NCI-H1417 (cell line): ENCODE measurements at places on chromosomes 11 and 22.

GRCh38 chr11:10002221-10002620 lies 291.8 kb downstream of the SBF2 start:
- DNase-seq, result no peak

DNA sequence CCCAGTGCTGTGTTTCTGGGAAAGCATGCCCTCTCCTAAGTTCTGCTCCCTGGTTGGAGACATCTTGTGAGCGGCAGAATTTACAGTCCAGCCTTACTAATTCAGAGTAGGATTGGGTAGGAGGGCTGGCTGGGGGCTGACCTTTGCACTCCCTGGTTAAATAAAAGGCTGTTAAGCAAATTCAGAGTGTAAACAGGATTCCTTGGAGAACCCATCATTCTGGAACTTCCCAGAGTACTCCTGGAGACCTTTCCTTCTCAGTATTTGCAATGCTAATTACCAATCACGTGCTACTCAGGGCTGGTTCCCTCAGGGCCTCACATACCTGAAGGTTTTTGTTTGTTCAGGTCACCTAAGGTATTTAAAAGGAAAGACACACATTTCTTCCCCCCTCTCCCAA lies 340.2 kb downstream of the TBC1D22A start:
- no peak for DNase-seq

DNA sequence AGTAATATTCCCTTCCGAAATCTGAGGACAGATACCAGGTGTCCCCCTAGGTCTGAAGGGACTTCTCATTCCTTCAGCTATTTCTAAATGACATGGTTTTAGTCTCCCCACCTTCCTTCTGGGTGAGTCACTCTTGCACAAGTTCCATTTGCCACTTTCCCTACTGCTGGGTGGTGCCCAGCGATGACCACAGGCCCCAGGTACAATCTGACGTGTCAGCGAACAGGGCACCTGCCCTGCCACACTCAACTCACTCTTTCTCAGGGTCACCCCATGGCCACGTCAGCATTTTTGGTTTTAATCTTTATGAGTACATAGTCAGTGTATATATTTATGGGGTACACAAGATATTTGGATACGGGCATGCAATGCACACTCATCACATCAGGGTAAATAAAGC lies 17.2 kb downstream of the POU2AF1 start:
- DNase-seq, result no peak

DNA sequence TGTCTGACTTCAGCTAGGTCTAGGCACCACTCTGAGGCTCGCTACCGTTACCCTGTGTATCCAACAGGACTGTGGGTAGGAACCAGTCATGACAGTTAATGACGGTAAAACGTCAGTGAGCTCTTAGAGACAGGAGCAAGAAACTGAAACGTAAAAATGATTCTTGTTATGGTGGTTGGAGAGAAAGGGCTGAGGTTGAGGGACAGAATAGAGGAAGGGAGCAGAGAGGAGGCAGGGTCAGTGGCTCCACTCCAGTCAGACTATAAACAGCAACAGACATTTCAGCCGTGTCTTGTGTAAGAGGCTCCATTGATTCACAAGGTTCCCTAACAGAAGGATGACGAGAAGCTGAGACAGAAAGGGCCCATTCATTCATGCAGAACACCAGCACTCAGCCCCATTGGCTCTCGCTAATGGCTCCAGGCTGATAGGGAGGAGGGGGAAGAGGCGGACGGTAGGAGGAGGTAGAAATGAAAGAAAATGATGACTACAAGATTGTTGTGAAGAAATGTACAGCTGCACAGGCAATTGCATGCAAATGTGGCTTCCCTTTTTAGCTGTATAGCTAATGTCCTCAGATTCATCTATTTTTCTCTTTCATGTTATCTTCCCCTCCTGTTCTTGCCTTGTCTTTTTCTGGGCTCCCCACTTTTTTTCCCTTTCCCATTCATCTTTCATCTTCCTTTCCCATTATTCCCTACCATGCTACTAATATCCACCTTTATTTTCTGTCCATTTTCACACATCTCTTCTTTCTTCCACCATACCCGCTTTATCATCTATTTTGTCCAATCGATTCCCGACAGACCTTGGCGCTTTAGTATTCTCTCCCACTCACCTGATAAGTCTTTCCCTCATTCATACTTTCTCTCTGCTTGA lies 34.3 kb downstream of the ETS1 start:
- no peak for DNase-seq

- DNase-seq, result no peak
These were observed 33.5 kb downstream of the POU2AF3 start for GRCh38 chr11:111331711-111332479.
